ENCODE measurements at places on chromosomes 3 and 15. TPM values are rescaled to one million over a fixed set of nuclear protein-coding genes. Genes with fewer than 3 reads are reported as not detected.

DNA sequence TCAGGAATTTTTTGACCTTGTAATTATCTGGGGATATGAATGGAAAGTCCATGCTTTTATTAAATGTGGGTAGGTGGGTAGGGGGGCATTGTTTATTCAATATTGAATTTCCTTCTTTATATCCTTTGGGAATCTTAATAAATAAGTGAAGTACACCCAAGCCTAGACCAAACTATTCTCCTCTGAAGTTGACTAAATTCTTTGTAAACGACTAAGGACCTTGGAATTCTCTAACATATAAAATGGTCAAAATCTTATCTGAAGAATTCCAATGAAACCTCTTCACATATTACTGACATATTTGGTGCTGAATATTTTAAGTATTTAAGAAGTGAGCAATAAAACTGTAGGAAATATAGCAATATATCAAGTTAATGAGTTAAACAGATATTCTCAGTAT, 1432.1 kb upstream of the GBE1 start:
- H3K4me3 ChIP-seq = no peak overlapping the region
- H3K4me1 ChIP-seq = no peaks in the 10 kb centered on the region
- no peaks in the 10 kb centered on the region for H3K36me3 ChIP-seq
- no peaks in the 10 kb centered on the region for H3K27me3 ChIP-seq

DNA sequence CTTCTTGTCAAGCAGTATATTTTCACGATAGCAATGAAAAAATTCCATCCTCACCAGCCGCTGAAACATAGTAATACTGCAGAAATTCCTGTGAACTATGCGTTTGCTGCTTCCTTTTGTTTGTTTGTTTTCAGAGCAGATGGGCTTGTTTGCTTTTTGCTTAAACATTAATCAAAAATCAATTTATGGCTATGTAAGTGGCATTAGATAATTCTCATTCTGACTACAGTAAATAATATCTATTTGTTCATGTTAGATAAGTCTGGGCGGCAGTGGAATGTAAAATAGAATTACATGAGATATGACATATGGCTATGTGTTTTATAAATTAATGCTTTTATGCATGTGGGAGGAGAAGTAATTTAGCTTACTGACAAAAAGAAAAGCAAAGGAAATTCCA, 163.7 kb downstream of the PGPEP1L start:
- peaks cover 1% of the 10 kb centered on the region for H3K36me3 ChIP-seq
- peak overlapping the region; percentile 51 for H3K27ac ChIP-seq
- H3K4me3 ChIP-seq = no peak overlapping the region
- DNase-seq = no peak
- peaks cover 52% of the 10 kb centered on the region for H3K4me1 ChIP-seq
- no peaks in the 10 kb centered on the region for H3K27me3 ChIP-seq

GRCh38 chr15:41048397-41048796, 67.7 kb downstream of the INO80 start:
- H3K4me1 ChIP-seq = no peaks in the 10 kb centered on the region
- H3K4me3 ChIP-seq = no peak overlapping the region
- H3K27ac ChIP-seq = peak overlapping the region; percentile 52
- no peak for DNase-seq

The DPPA2 gene
- total RNA-seq = not detected

- H3K27me3 ChIP-seq = no peaks in the 10 kb centered on the region
- H3K4me3 ChIP-seq = no peak overlapping the region
- peak; percentile 86 for DNase-seq
- H3K4me1 ChIP-seq = peaks cover 25% of the 10 kb centered on the region
- H3K36me3 ChIP-seq = no peaks in the 10 kb centered on the region
- peak overlapping the region; percentile 42 for H3K27ac ChIP-seq
Measured at GRCh38 chr3:10017636-10018292, 8.5 kb upstream of the FANCD2 start.

The NUP210 gene
- total RNA-seq = 144 TPM
